ENCODE measurements at places on chromosomes 5 and 9. TPM values are rescaled to one million over a fixed set of nuclear protein-coding genes. Genes with fewer than 3 reads are reported as not detected.

GRCh38 chr5:95899829-95900228 lies 61.8 kb downstream of the ELL2 start:
- no peak for DNase-seq

The PPIP5K2 gene
- 35.5 TPM for total RNA-seq

The OR1L8 gene
- not detected for total RNA-seq

- DNase-seq = no peak
Observed at GRCh38 chr5:133945568-133945967, 22.9 kb downstream of the C5orf15 start.

GRCh38 chr9:134890155-134890495 lies 9.5 kb downstream of the FCN2 start:
- DNase-seq = no peak

DNA sequence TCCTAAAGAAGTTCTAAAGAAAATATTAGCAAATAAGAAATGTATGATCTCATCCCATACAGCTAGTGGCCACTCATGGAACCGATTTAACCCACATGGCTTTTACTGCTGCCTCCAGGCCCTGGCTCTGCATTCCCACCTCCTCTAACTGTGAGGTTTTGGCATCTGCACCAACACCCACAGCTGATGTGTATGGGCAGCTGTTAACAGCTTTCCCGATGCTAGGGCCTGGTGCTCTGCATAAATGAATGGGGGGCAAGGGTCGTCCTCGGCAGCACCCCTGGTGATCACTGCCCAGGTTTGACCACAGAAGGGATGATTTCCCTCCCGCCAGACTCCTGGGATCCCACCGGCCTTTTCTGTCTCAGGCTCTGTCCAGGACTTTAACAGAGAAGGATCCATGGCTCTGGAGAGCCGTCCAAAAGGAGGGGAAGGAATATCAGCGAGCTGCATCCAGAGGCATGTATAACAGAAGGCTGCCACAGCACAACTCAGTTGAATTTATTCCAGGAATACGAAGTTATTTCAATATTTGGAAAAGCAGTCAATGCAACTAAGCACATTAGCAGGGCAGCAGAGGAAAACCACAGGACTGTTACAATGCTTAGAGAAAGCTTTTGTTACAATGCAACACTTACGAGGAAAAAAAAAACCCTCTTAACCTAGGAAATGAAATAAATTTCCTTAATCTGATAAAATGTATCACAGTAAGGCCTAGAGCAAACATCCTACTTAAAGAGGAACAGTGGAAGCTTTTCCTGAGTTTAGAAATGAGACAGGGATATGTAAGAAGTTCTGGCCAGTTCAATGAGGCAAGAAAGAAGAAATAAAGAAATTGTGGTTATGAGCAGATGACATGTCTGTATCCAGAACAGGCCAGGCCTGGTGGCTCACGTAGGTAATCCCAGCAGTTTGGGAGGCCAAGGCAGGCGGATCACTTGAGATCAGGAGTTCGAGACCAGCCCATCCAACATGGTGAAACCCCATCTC lies 63.1 kb downstream of the NACC2 start:
- no peak for DNase-seq

DNA sequence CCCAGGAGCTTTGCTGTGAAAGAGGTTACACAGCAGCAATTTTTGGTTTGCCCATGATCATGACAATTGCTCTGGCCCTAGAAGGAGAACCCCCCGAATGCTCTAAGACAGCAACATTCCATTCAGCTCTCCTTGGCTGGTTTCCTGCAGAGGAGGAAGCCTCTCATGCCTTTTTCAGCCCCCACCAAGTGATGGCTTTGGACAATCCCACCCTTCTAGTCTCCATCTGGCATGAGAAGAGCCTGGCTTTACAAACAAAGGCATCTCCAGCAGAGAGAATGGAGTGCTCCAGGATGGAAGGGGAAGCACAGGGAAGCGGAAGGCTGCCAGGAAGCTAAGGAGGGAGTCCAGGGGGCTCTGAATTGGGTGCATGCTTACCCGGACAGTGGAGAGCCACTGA lies 98.4 kb downstream of the CRB2 start:
- DNase-seq = no peak

GRCh38 chr5:50328193-50328729 lies 112.8 kb downstream of the EMB start:
- DNase-seq = no peak

GRCh38 chr5:126081209-126081608 lies 342.0 kb upstream of the GRAMD2B start:
- DNase-seq = no peak

DNA sequence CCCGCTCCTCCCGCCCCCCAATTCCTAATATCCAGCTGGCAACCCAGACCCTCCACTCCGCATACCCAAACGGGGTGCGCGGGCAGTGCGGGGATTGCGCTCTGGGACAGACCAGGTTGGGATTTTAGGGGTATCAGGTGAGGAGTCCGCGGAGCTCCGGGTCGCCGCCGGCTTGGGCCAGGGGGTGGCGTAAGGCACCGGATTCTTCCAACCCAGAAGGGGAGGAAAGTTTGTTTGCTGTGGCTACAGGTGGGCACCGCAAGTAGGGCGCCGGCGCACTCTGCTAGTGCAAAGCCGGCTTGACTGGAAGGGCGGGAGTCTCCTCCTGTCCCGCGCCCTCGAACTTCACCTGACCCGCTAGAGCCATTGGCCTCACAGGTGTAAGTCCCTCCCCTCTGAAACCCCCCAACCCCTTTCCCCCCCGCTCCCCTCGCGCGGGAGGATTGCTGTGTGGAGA lies 709 bp downstream of the IQGAP2 start:
- no peak for DNase-seq

GRCh38 chr5:66553916-66554575 lies 42.1 kb upstream of the MAST4 start:
- DNase-seq = peak; percentile 83

GRCh38 chr9:4887556-4887955 lies 94.8 kb downstream of the RCL1 start:
- peak; percentile 87 for DNase-seq

The PAPPA gene
- total RNA-seq = 7.0 TPM

DNA sequence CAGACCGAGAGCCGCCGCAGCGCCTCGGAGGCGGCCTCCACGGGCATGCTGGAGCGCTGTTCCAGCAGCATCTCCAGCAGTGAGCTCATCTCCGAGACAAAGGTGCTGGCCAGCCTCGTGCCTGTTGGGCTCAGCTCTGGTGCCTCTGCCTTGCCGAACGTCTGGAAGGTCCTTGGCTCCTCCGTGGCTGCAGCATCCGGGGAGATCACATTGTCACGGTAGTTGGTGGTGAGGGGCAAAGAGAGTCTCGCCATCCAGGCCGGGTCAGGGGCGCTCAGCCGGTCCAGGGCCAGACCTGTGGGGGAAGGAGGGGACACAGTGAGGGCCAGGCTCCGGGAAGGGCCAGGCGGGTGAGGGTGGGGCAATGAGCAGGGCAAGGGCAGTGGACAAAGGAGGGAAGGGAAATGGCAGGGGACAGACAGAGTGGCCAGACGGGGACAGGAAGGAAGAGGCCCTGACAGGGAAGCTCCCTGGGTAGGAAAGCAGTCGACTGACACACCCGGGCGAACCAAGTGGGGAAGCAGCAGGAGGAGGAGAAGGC lies 12.4 kb downstream of the PCDH12 start:
- DNase-seq = no peak

The TMEM267 gene
- 19.5 TPM for total RNA-seq

The SLC36A2 gene
- total RNA-seq = not detected

GRCh38 chr9:137241490-137242268 lies 592 bp downstream of the TUBB4B start:
- peak; percentile 71 for DNase-seq

The ACSL6 gene
- not detected for total RNA-seq

The USP20 gene
- 14.7 TPM for total RNA-seq

DNA sequence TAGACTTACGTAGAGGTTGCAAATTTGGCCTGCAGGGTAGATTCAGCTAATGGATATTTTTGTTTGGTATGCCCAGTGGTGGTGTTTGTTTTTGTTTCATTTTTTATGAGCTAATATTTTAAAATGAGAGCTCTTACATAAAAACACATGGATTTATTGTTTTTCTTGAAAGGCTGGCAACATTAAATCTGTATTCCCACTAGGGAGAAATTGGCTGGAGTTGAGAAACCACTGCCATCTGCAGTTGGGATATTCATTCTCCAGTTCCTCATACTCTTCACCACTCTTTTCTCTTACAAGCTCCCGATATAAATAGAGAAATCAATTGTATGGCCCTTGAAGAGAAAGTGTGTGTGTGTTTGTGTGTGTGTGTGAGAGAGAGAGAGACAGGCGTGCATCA lies 143.3 kb downstream of the ALDH1A1 start:
- no peak for DNase-seq

GRCh38 chr5:112635276-112635675 lies 102.4 kb upstream of the APC start:
- DNase-seq = no peak

- no peak for DNase-seq
Observed at GRCh38 chr9:71608021-71608420, 160.3 kb downstream of the CEMIP2 start.

The EGFLAM gene
- total RNA-seq = 9.3 TPM

The CBY3 gene
- not detected for total RNA-seq

DNA sequence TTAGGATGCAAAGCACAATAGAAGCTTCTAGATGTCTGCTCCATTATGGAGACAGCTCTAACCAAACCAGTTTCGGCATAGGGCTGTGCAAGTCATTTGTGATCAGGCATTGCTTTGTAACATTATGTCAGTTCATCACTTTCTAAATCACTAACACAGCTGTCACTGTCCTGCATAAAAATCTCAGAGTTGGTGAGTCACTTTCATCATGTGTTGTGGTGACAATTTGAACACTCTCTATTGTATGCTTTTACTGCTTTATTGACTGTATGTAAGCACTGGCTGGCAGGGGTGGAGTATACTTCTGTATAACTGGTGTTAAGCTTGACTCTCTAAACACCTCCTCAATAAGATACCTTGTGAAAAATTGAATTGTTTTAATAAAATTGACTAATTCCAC lies 77.9 kb downstream of the SLCO4C1 start:
- no peak for DNase-seq

The DOLK gene
- 12.0 TPM for total RNA-seq

- peak; percentile 18 for DNase-seq
Observed at GRCh38 chr5:162248107-162248713, 180.6 kb downstream of the GABRG2 start.

The TAF11L5 gene
- total RNA-seq = not detected

- no peak for DNase-seq
Observed at GRCh38 chr9:7088611-7089010, 330.8 kb downstream of the KDM4C start.

- DNase-seq = no peak
Observed at GRCh38 chr5:140953234-140953633, 13.0 kb upstream of the PCDHAC2 start.

DNA sequence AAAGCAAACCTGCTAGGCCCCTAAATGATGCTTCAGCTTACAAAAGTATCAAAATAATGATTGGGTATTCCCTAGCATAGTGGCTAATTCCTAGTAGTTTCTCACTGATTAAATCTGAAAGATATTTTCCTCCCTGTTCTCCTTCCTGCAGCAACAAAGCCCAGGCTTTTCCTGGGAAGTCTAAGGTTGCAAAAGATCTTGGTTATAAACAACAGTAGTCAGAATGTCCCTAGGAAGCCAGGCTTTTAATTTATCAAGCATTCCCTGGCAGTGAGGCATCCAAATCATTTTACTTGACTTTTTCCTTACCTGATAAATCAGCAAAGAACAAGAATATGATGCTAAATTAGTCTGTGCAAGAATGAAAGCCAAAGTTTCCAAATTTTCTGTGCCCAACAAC lies 272.0 kb downstream of the PDE4D start:
- no peak for DNase-seq

The SHC3 gene
- 0.02 TPM for total RNA-seq

The FOXD4L3 gene
- 0.96 TPM for total RNA-seq

The PAX5 gene
- not detected for total RNA-seq

The PCDHGA4 gene
- total RNA-seq = 0.26 TPM

The CCDC192 gene
- not detected for total RNA-seq

GRCh38 chr9:94568972-94569712 lies 14.3 kb downstream of the PCAT7 start:
- no peak for DNase-seq

The SPINK7 gene
- not detected for total RNA-seq

The DUSP1 gene
- total RNA-seq = 594 TPM

- no peak for DNase-seq
Observed at GRCh38 chr9:16469184-16469583, 401.3 kb downstream of the BNC2 start.

DNA sequence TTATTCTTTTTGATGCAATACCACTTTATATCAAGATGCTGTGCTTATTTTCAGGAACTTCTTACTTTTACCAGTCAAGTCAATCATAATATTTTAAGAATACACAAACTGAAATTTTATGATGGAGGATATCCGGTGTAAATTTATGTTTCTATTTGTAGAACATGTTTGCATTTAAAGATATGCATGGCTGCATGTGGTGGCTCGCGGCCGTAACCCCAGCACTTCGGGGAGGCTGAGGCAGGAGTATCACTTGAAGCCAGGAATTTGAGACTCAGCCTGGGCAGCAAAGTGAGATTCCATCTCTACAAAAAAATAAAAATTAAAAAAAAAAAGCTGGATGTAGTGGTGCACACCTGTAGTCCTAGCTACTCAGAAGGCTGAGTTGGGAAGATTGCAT lies 73.5 kb upstream of the ALDH1A1 start:
- DNase-seq = no peak

The ZBTB6 gene
- 10.4 TPM for total RNA-seq

DNA sequence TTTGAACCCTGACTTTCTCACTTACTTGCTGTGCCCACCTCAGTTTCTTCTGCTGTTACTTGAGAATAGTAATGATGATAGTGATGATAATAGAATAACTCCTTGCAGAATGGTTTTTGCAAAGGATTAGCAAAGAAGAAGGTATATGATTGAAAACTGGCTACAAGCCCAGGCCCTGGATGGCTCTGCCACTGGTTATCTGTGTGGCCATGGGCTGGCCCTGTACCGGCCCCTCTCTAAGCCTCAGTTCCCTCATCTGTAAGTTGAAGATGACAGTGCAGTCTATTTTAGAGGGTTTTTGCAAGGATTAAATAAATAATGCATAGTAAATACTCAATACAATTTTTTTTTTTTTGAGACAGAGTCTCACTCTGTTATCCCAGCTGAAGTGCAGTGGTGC lies 6.2 kb downstream of the TTLL11 start:
- DNase-seq = no peak

GRCh38 chr9:86594724-86595123 lies 240.5 kb upstream of the TUT7 start:
- no peak for DNase-seq

DNA sequence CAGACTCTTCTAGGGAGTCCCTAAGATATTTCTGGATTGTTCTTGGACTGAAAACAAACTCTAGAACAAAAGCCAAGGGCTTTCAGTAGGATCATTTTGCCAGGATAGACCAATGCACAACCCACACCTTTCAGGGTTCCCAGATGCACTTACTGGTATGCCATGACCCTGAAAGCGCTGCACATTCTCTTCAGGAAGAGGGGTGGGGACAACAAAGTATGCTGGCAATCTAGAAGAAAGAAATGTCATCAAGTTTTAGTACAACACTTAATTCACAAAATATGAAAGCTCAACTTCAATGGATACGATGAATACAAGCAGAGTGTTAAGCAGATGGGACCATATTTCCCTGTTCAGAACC lies 57.2 kb downstream of the MTMR12 start:
- no peak for DNase-seq

The LHX3 gene
- total RNA-seq = 0.22 TPM

GRCh38 chr5:135445306-135445985 lies 1.7 kb downstream of the DCANP1 start:
- no peak for DNase-seq

The ECM2 gene
- total RNA-seq = 13.5 TPM

All from MCF 10A (cell line).